Stimulated activated memory B cell treated with anti-CD40 and anti-IgM and Interleukin-4, amounts not matched to agents 10 μg/mL and 1 μg/mL and 100 μg/mL, for 72 hours (primary cell): ENCODE measurements at places on chromosomes 7 and 10.

DNA sequence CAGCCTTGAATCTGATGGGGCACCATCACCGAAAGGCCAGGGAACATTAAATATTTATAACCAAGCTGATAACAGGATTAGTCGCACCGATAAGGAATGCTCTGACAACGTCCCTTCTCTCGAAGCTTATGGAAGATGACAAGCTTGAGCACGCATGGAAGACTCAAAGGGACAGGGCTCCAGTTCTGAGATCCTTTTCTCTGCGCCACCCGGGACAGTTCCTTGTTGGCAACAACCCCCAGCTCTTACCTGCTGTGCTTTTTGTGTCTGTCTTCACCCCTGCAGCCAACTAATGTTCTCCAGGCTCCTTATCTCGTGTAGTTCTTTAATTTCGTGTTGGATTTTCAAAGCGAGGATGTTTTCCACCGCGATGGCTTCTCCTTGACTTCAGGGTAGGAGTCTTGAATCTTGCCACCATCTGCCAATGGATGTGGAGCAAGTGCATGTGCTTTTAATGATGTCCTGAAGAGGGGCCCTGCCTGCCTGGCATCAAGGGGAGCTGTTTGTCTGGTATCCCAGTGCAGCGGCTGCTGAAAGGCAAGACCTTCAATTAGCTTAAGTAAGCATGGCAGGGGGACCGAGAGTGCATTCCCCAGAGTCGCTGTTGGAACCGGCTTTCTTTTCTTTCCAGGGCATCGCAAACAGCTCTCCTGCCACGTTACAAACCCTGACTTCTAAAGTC is 354 bp upstream of the FERD3L start:
- ATAC-seq: no peak

- no peak for ATAC-seq
Observed at GRCh38 chr7:8232999-8233847, 28.7 kb downstream of the ICA1 start.

DNA sequence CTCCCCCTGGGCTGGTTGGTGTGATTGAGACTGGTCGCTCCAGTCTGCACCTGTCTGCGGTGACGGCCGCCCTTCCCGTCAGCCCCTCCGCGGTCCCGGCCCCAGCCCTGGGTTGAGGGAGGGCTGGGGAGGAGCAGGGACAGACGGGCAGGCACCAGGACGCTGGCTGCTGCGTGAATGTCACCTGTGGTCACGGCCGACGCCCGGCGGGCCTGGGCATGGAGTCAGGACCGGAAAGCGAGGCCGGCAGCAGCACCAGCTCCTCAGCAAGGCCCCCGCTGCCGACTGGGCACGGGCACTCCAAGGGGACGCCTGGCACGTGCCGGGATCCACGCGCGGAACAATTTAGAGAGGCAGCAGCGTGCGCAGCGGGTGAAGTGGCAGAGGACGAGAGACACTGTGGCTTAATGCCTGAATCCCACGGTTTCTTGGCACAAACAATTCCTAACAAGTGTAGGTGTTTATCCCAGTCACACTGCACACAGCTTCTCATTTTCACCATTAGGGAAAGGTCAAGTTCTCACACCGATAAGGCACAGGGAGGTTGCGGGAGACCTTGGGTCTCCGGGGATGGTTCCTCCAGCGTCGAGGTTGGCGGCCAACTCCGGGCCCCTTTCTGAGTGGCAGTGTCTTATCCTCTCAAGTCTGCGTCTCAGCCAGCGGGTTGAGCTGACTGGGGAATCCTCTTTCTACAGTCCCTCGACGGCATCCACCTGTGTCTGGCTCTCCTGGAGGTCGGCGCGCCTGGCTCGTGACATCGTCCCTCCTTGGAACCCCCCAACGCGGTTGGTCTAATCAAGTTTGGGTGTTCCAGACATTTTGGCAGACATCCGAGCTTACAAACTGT is 66.4 kb upstream of the ADGRA1 start:
- no peak for ATAC-seq

DNA sequence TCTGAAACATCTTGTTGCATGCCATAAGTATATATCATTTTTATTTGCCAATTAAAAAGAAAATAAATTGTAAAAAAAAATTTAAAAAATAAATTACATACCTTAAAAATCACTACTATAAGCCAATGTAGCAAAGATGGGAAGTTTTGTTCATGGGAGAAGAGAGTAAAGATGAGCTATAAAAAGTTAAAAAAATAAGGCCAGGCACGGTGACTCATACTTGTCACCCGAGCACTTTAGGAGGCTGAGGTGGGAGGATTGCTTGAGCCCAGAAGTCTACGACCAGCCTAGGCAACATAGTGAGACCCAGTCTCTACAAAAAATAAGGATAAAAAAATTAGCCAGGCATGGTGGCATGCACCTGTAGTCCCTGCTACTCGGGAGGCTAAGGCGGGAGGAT is 8.4 kb upstream of the STK32C start:
- ATAC-seq: no peak
